Thyroid gland (tissue), 4 donors: ENCODE measurements at places on chromosomes 7 and 10. TPM values are rescaled to one million over a fixed set of nuclear protein-coding genes. Genes with fewer than 3 reads are reported as not detected.

GRCh38 chr7:140670343-140670935 is 2.3 kb upstream of the ADCK2 start:
- no peak for DNase-seq
- no peaks in the 10 kb centered on the region for H3K27me3 ChIP-seq
- H3K27ac ChIP-seq: no peak overlapping the region
- no peak overlapping the region for H3K4me3 ChIP-seq
- H3K36me3 ChIP-seq: no peaks in the 10 kb centered on the region

DNA sequence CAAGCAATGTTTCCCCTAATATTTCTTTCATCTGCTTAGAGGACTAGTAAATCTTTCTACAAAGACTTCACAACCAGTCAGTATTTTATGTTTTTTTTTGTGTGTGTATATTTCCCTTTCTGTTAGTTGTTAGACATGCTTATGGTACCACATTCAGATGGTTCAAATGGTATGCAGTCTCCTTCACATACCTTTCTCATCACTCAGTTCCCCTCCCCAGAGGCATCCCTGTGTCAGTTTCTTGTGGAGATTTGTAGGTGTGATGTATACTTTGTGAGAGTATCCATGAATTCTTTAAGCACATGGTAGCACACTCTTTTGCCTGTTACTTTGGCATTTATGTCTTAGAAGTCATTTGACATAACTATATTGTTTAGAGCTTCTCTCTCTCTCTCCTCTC is 4.4 kb downstream of the ZNF485 start:
- no peaks in the 10 kb centered on the region for H3K27me3 ChIP-seq
- H3K36me3 ChIP-seq: no peaks in the 10 kb centered on the region
- H3K4me3 ChIP-seq: no peak overlapping the region
- no peak overlapping the region for H3K27ac ChIP-seq
- H3K4me1 ChIP-seq: peaks cover 3% of the 10 kb centered on the region
- DNase-seq: no peak

- H3K27me3 ChIP-seq: no peaks in the 10 kb centered on the region
- DNase-seq: no peak
- H3K27ac ChIP-seq: no peak overlapping the region
- no peak overlapping the region for H3K4me3 ChIP-seq
Observed at GRCh38 chr10:130773941-130774340, 537.6 kb downstream of the TCERG1L start.

- no peaks in the 10 kb centered on the region for H3K27me3 ChIP-seq
- no peaks in the 10 kb centered on the region for H3K4me1 ChIP-seq
- no peak overlapping the region for H3K27ac ChIP-seq
- DNase-seq: no peak
Observed at GRCh38 chr7:158849768-158850544, 6.4 kb upstream of the DYNC2I1 start.

GRCh38 chr10:21771219-21771618 is 232.3 kb downstream of the DNAJC1 start:
- no peak for DNase-seq
- H3K27ac ChIP-seq: no peak overlapping the region
- no peaks in the 10 kb centered on the region for H3K27me3 ChIP-seq
- no peaks in the 10 kb centered on the region for H3K36me3 ChIP-seq
- no peak overlapping the region for H3K4me3 ChIP-seq

DNA sequence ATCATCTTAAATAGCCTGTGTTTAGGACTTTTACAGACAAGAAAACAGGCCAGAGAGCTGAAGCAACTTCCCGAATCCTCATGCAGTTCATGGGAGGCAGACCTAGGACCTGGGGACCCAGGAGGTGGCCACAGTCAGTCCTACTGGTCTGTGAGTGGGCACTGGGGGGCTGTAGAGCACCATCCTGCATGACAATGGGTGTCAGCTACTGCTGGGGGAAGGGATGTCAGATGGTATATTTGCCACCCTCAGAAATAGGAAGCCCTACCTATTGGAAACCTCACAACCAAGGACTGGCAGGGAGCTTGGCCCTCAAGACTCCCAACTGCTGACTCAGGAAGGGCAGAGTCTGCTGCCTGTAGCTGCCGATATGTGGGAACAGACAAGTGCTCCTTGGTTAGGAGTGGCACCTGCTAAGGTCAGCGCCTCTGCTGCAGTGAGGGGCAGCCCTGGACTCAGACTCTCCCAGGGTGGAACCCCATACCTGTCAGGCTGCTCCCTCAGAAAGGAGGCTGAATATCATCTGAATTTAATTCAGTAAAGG is 29.7 kb downstream of the OGDH start:
- DNase-seq: peak; percentile 48
- H3K36me3 ChIP-seq: no peaks in the 10 kb centered on the region
- H3K27ac ChIP-seq: peak overlapping the region; percentile 16
- no peak overlapping the region for H3K4me3 ChIP-seq

DNA sequence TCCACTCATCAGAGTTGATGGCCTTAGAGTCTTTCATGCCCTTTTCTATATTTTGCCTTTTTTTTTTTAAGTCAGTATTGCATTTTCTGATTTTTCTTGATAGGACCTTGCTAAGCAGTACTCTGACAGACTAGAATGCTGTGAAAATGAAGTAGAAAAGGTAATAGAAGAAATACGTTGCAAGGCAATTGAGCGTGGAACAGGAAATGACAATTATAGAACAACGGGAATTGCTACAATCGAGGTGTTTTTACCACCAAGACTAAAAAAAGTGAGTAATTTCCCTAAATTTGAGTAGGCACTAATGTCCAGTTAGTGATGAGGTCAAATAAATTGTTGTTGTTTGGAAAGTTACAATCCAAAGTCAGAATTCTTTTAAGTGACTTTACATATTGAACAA is 7.4 kb downstream of the NUB1 start:
- H3K4me1 ChIP-seq: peaks cover 14% of the 10 kb centered on the region
- H3K36me3 ChIP-seq: peaks cover 39% of the 10 kb centered on the region
- DNase-seq: no peak
- H3K27me3 ChIP-seq: no peaks in the 10 kb centered on the region
- no peak overlapping the region for H3K4me3 ChIP-seq
- H3K27ac ChIP-seq: peak overlapping the region; percentile 61

DNA sequence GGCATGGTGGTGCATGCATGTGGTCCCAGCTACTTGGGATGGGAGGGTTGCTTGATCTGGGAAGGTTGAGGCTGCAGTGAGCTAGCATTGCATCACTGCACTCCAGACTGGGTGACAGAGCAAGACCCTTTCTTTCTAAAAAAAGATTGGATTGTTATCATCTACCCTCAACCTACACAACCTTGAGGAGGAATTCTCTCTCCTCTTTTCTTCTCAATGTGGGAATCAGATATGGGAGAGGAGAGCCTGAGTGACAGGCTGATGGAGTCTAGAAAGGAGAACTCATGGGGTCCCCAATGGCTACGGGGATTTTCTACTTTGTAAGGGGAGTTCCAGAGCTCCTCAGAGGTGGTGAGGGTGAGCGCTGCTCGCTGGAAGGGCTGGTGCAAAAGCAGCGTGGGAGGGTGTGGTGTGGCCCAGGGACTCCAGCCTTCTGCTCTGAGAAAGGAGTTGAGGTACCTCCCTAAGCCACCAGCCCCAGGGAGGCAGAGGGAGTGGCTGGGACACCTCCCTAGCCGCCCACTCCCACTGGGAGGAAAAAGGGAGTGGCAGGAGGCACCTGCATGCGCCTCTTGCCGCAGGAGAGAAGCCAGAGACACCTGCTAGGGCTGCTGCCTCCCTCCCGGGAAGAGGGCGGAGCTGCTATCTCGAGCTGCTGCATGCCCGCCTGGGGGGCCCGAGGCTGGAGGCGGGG is 48.4 kb downstream of the GATA3 start:
- no peak for DNase-seq
- no peak overlapping the region for H3K27ac ChIP-seq
- no peak overlapping the region for H3K4me3 ChIP-seq
- H3K27me3 ChIP-seq: no peaks in the 10 kb centered on the region
- H3K4me1 ChIP-seq: no peaks in the 10 kb centered on the region
- no peaks in the 10 kb centered on the region for H3K36me3 ChIP-seq

- peaks cover 5% of the 10 kb centered on the region for H3K36me3 ChIP-seq
- H3K4me3 ChIP-seq: peak overlapping the region; percentile 64
- H3K4me1 ChIP-seq: peaks cover 17% of the 10 kb centered on the region
- no peaks in the 10 kb centered on the region for H3K27me3 ChIP-seq
Observed at GRCh38 chr10:12194752-12195271, 879 bp downstream of the NUDT5 start.

DNA sequence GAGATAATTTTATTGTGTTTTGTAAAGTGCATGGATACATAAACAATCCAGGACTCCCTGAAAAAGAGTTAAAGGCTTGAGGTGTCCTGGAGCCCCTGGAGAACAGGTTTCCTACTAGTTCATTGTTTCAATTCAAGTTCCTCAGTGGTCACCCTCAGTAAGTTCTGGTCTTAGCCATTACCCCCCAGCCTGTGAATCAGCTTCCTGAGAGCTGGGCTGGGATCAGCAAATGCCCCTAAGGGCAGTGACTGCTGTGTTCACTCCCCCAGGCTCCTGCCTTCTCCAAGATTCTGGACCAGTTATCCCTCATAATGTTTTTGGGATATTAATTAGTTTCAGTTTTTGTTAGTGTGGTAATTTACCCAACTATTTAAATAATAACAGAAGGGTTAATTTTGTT is 151.6 kb upstream of the PRSS58 start:
- no peaks in the 10 kb centered on the region for H3K4me1 ChIP-seq
- no peak overlapping the region for H3K4me3 ChIP-seq
- no peak overlapping the region for H3K27ac ChIP-seq
- H3K27me3 ChIP-seq: no peaks in the 10 kb centered on the region

- DNase-seq: no peak
- no peak overlapping the region for H3K27ac ChIP-seq
- H3K4me3 ChIP-seq: no peak overlapping the region
- no peaks in the 10 kb centered on the region for H3K27me3 ChIP-seq
Observed at GRCh38 chr7:36625247-36625646, 99.0 kb downstream of the AOAH start.

GRCh38 chr10:107930037-107930436 is 765.5 kb upstream of the SORCS1 start:
- H3K27ac ChIP-seq: no peak overlapping the region
- no peaks in the 10 kb centered on the region for H3K36me3 ChIP-seq
- H3K27me3 ChIP-seq: no peaks in the 10 kb centered on the region
- no peaks in the 10 kb centered on the region for H3K4me1 ChIP-seq
- no peak overlapping the region for H3K4me3 ChIP-seq

GRCh38 chr7:36132012-36132411 is 21.0 kb upstream of the EEPD1 start:
- no peak overlapping the region for H3K27ac ChIP-seq
- H3K36me3 ChIP-seq: no peaks in the 10 kb centered on the region
- peaks cover 9% of the 10 kb centered on the region for H3K4me1 ChIP-seq

DNA sequence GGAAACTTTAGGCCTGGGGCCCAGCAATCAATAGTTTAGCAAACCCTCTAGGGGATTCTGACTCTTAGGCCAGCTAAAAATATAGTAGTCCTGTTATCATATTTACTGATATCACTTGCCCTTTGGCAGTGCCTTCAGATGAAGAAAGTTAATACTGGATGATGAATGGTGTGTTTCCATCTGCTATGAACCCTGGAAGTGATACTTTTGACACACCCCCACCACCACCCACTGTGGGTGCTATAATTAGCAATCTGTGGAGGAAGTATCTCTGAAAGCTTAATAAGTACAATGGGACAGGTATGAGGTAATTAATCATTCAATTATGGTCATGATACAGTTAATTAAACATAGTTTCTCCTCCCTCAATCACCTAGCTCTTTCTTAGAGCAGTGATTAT is 90.4 kb upstream of the LRRTM3 start:
- H3K4me1 ChIP-seq: no peaks in the 10 kb centered on the region
- no peaks in the 10 kb centered on the region for H3K36me3 ChIP-seq
- H3K27ac ChIP-seq: no peak overlapping the region
- no peaks in the 10 kb centered on the region for H3K27me3 ChIP-seq
- no peak overlapping the region for H3K4me3 ChIP-seq

DNA sequence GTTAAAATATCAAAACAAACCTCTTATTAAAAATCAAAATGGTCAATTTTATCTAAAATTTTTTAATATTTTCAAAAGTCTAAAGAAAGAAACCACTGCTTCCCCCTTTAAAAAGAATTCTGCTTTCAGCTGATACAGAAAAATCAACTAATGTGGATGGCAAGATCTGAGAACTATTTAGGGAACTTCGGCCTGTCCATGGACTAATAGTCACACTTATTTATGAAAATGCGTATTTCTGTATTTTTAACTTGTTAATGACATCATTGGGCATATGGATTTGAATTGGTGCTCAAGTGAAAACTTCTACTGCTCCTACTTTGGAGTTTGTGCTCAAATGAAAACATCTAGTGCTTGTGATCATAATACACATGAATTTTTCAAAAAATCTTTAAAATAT is 31.9 kb downstream of the RNLS start:
- no peaks in the 10 kb centered on the region for H3K27me3 ChIP-seq
- no peak overlapping the region for H3K27ac ChIP-seq
- no peaks in the 10 kb centered on the region for H3K36me3 ChIP-seq
- no peaks in the 10 kb centered on the region for H3K4me1 ChIP-seq
- DNase-seq: no peak

DNA sequence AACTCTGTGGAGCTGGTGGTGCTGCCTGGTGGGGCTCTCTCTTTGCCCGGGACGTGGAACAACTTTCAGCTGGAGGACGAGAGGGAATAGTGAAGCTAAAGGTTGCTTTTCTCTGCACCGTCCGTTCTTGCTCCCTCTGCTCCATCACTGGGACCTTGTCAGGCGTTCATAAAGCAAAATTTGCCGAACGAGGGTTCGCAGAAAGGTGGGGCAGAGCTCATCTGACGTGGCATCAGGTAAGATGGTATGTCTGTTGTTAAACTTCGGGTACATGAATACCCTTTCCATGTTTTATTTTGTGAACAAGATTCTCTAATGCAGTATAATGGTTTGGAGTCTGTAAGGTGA is 416 bp downstream of the BBS9 start:
- H3K27me3 ChIP-seq: no peaks in the 10 kb centered on the region
- H3K27ac ChIP-seq: peak overlapping the region; percentile 84
- no peak for DNase-seq
- no peaks in the 10 kb centered on the region for H3K36me3 ChIP-seq

DNA sequence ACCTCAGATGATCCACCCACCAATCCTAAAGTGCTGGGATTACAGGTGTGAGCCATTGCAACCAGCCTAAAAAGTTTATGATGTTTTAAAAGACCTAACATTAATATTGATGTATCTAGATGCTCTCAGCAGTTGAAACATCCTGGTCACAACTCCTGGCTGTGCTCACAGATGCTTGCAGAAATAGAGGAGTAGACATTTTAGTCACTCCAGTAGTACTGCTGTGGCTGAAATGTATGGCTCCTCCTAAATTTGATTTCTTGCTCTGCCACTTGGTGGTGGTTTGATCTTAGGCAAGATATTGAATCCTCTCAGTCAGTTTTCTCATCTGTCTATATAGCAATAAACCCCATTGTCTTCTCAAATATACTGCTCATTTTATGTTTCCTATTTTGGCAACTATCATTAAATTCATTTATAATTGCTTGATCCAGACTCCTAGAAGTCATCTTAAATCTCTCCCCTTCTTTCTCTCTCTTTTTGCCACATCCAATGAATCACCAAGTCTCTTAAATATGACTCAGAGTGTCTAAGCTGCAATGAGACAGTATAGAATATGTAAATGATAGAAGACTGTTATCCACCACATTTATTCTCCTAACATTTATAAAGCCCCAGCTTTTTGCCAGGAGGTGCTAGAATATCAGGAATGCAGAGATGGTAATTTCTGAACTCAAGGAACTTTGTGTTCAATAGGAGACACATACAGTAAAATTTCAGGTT is 78.1 kb upstream of the NRBF2 start:
- H3K4me1 ChIP-seq: no peaks in the 10 kb centered on the region
- H3K36me3 ChIP-seq: no peaks in the 10 kb centered on the region
- H3K27me3 ChIP-seq: no peaks in the 10 kb centered on the region
- H3K27ac ChIP-seq: no peak overlapping the region
- no peak for DNase-seq

OLAH gene
- 4.8 TPM for total RNA-seq

RBAK gene
- 11.1 TPM for total RNA-seq

MYOF gene
- total RNA-seq: 79.4 TPM

AZGP1 gene
- 3.1 TPM for total RNA-seq

ALOX5 gene
- total RNA-seq: 4.1 TPM

STEAP4 gene
- 78.5 TPM for total RNA-seq

OR6B1 gene
- not detected for total RNA-seq

TMEM130 gene
- 0.63 TPM for total RNA-seq

ANLN gene
- total RNA-seq: 0.88 TPM

EVX1 gene
- not detected for total RNA-seq
